Activated T-helper 1 cell treated with anti-CD3 and anti-CD28 coated beads, Interleukin-12 subunit alpha, Interleukin-12 subunit beta, Interleukin-2, Interleukin-4 antibody, amounts not matched to agents 30 ng/mL and 10 ng/mL and 1 ng/mL, durations not matched to agents 14 hours and 24 hours and 36 hours (primary cell): ENCODE measurements at places on chromosomes 6 and 20. TPM values are rescaled to one million over a fixed set of nuclear protein-coding genes. Genes with fewer than 3 reads are reported as not detected.

SLC17A1 gene
- not detected in 2 replicates for total RNA-seq

GRCh38 chr6:158639056-158639455 lies 5.5 kb downstream of the DYNLT1 start:
- no peak for DNase-seq

DNA sequence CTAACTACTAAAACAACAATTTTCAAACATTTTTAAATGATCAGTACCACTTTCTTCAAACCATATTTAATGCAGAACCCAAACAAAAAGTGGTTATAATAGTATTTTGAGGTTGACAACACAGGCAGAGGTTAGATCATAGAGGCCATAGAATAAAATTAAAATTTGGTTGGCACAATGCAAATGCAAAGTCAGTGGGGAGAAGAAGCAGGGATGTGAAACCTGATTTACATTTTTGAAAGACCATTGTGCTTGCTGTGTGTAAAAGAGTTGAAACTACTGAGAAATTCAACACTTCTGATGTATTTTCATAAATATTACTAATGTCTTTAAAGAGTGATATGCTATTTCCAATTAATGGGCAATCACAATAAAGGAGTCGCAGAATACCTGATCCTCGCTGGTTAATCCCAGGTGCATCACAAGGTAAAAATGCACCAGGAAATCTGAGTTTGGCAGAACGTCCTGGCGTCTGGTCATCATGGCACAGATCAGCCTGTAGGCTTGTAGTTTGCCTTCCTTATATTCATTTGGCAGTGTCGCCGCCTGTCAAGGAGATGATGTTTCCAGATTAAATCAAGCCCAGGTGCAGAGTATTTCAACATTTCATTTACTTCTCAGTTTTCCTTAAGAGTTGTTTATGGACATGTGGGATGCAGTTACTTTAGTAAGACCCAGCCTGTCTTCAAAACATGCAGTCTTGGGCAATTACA lies 141.2 kb downstream of the RALGAPA2 start:
- no peak for DNase-seq

- no peak for DNase-seq
Measured at GRCh38 chr20:62706344-62706743, 2.3 kb upstream of the NTSR1 start.

DNA sequence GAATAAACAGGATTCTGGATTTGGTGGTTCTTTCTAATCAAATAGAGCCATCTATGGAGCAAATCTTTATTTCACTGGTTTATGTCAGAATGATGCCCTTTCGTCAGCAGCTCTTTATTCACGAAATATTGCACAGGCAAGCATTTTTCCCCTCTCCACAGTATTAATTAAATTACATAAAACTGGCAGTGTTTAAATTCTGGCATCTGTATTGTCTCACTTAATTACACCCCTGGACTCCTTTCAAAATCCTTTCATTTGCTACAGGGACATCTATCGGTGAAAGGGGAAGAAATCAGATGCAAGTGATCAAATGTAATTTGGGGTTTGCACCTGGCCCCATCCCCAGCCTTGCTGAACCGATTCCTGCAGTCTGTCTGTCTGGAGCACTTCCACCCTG lies 801.9 kb downstream of the QKI start:
- no peak for DNase-seq

- no peak for DNase-seq
Measured at GRCh38 chr20:9523636-9524035, 9.2 kb downstream of the LAMP5 start.
